Mammary epithelial cell (primary cell): ENCODE measurements at places on chromosomes 6 and 20.
A peak's percentile ranks its signal among the peaks of the same experiment; 100 is the strongest.

DNA sequence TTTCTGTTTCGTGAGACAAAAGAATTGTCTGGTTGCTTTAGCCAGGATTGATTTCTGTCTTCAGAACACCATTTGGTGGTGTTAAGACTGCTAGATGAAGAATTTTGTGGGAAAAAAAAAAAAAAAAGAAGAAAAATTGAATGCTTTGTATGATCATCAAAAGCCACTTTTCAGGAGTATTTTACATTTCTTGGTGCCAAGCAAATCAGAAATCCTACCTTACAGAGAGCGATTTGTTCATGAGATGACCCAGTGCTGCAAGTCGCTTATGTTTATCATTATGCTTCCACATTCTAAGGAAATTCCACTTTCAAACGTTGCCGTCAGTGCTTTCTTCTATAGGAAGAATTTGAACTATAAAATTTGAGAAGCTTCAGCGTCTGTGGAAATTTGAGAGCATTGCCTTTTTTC is 228.7 kb downstream of the BCKDHB start:
- no peak for DNase-seq

DNA sequence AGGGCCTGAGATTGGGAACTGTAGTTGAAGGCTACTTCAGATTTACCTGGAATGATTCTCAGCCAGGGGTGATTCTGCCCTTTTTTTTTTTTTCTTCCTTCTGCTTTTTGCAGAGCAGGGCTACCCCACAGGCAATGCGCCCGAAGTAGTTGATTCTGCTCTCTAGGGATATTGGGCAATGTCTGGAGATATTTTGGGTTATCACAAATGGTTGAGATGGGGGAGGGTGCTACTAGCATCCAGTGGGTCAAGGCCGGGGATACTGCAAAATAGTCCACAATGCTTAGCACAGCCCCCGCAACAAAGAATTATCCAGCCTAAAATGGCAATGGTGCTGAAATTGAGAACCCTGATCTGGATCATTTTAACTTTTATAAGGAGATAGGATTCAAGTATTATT is 71.2 kb upstream of the ZMYND8 start:
- no peak for DNase-seq

DNA sequence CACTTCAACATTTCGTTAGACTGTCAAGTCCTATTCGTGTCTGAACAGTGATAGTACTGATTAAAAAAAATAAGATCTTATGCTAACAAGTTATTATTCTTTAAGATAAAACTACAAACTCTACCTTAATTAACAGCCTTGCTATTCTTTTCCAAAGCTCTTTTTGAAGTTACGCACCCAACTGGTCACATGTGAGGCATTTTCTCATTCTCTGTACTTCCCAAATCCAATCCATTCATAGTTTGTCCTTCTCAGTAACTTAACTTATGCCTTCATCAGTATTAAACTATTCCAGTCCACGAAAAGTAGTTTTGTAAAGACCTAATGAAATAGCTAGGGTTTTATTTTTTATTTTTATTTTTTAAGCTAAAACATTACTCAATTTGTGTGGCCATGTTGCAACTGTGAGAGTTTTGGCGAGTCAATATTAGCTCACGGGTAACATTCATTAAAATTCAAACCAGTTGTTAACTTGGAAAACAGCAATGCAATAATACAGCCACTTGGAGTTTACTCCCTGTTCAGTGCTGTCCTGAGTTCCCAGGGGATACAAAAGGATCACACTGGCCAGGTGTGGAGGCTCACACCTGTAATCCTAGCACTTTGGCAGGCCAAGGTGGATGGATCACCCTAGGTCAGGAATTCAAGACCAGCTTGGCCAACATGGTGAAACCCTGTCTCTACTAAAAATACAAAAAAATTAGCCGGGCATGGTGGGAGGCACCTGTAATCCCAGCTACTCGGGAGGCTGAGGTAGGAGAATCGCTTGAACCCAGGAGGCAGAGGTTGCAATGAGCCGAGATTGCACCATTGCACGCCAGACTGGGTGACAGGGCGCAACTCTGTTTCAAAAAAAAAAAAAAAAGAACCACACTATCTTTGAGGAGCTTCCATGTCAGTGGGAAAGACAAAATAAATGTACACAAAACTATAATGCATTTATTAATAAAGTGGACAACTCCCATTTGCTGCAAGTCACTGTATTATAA is 27.9 kb upstream of the EEF1A1 start:
- DNase-seq = no peak

DNA sequence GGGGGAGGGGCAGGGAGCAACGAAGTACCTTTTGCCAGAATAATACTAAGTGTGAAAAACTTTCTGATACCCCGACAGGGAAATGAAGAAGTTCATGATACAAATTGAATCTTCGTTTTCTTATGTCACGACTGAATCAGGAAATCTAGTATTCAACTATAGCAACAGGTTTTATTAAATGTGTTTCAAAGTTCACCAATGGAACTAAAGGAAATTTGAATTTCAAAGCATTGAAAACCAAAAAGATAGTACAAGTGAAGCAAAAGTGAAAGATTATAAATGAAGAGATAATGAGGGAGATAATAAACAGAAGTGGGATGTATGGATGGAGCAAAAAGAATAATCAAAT is 333.2 kb downstream of the ADGRB3 start:
- DNase-seq = no peak

DNA sequence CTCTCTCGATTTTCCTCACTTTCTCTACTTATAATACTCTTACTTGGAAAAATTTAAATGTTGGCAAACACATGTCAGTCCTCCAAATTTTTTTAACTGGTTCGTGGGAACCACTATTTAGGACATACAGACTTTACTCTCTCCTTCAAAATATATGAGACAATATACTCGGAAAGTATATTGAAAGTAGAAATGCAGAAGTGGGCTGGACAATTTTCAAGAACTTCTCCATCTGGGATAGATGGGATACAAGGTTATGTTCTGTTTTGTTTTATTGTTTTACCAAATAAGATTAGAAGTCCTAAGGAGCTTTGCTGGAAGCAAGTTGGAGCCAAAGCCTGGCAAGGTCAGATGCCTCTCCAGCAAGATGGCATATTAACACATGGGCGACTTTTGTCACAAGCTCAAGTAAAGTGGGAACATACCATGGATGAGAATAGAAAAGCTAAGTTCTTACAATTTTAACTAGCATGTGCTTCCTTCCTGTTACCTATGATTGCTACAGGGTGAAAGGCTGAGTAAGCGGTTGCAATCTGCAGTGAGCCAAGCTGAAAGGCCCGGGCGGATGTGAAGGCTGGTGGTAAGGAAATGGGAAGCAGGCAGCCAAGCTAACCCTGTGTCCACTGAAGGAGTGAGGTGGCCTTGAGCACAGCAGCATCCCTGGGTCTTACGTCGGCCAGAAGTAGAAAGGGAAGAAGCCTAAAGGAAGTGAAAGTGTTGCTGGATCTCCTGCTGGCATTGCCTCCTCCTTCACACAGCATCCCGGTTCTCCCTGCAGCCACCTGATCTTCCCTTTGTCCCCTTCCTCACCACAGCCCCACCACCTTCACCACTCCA is 7.1 kb downstream of the MAP3K5 start:
- no peak for DNase-seq

DNA sequence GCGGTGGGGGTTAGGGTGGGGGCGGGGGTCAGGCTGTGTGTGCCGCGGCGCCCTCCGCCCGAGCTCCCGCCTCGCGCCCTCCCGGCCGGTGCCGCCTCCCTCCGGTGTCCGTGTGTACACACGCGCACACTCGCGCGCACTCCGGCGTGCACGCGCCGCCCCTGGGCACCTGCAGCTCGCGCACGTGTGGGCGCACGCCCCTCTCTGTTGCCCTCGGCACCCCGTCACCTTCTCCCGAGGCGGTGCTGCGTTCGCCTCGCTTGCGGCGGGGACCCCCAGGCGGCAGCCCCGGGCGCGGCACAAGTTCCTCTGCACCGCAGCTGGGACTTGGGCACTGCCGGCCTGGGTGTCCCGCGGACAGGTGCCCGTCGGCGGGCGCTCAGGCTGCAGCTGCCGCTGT is 525 bp downstream of the MACROD2 start:
- peak; percentile 41 for DNase-seq

DNA sequence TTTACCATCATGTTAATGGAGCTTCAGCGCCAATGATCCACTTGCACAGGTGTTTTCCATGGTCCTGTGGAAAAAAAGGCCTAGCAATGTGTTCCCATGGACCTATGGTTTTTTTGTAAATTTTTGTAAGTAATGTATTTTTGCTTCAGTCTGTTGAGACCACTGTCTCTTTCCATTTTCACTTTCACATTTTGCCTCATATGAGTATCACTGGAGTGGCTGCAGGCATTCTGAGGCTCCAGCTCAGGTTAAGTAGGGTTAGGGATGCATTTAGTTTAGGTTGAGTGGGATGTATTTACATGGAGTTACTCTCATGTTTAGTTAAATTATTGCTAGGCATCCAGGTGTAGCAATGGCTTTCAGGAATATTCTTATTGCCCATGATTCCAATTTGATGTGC is 19.2 kb upstream of the LMBRD1 start:
- DNase-seq = no peak

DNA sequence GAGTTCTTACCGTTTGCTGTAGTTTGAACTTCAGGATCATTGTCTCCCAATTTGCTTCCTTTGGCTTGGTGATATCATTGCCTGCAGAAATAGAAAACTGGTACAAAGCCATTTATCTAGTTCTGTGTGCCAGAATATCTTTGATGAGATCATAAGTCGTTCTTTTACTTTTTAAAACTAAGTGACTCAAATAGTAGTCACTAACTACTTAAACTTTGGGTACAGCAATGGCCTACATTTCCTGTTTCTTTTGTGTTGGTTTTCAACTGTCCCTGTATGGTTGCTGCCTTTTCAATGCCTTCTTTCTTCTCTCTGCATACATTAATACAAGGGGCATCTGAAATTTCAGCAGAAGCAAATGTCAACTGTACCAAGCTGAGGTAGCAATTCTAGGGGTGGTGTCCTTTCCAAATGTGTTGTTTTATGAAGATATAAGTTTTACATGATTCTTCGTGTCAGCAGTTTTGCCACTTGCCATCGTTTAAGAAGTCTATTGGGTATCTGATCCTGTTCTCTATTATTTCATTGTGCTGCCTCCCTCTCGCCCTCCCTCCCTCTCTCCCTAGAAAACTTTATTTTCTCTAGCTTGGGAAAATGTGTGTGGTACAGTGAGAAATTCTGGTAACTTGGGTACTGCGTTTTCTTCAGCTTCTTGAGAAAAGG is 238.5 kb downstream of the FARS2 start:
- peak; percentile 62 for DNase-seq

DNA sequence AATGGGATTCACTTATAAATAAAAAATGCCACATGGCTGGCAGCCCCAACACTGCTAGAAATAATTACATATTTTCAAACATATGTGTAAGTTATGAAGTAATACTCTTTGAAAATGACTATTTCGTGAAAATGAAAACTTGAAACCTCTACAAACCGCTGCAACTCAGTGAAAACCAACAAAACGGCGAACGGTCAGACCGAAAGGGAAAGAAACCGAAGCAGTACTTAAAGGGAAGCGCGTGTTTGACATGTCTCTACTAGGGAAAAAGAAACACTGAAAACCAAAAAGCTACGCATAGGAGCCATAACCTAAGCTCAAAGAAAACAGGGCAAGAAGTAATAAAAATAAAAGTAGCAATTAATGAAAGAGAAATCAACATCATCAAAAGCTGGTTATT is 121.0 kb upstream of the GGTLC1 start:
- no peak for DNase-seq

DNA sequence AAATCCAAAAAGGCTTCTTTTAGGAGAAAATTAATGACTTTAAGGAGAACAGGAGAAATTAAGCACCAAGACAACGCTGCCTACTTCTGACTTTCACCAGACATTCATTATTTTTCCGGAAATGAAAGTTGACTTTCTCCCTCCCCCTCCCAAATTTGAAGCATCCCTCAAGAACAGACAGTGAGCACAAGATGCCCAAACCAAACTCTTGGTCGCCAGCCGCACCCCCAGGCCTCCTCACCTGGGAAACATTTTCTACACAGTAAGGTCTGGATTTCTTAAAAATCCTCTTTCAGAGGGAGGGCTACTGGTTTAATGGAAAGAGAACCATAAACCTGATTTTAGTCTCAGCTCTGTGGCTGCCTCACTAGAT is 2.7 kb downstream of the RIMS4 start:
- DNase-seq = no peak
